ENCODE measurements at places on chromosomes 2 and 18.

- DNase-seq, result no peak
Observed at GRCh38 chr18:65606551-65607130, 144.2 kb upstream of the CDH7 start.

DNA sequence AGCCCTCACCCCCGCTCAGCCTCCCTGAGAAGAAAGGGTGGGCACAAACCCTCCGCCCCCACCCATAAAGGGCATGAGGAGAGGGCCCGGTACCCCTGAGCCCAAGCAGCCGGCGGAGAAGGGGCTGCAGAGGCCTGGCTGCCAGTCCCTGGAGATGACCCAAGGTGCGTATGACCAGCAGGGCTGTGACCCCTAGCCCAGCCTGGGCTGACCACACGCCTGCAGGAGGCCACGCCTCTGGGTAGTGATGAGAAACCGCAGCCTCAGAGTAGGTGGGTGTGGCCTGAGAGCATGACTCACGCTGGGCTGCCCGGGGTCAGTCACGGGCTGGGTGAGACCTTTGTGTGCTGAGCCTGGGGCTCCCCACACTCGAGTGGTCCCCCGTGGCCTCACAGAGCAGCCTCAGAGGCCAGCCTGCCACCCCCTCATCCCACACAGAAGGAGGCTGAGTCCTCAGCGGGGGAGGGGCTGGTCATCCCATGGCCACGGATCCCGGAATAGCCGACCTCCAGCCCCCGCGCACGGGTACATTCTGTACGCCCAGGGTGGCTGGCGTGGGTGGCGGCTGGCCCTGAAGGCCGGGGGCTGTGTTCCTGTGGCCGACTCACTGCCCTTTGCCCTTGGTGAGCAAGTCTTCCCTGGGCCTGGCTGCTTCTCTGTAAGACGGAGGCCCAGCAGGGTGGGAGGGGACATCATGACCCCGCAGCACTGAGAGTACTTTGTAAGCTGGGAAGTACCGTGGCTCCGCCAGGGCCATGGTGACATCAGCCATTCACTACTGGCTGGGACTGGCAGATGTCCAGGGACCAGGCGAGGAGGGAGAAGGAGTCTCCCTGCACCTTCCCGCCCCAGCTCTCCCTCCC lies 110.8 kb upstream of the OTOS start:
- DNase-seq, result peak; percentile 82

GRCh38 chr2:170170281-170171040 lies 7.5 kb upstream of the MYO3B start:
- no peak for DNase-seq

DNA sequence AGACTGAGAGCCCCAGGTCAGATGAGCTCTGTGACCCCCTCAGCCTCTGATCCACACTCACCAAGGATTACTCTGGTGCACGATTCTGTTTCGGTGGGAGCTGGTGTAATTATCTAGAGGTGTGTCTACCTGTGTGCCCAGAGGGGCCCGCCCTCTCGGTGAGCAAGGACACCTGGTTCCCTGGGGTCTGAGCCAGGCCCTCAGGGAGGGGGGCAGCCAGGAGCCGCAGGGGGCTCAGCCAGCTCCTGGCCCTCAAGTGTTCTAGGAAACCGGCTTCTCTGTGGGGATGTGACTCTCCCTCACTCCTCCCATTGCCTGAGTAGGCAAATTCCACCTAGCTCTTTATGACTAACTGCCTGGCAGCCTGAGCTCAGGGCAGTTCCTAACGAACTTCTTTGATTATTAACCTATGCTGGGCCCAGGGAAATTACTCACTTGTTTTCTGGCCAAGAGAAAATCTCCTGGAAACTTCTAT lies 17.4 kb downstream of the AGAP1 start:
- peak; percentile 88 for DNase-seq

DNA sequence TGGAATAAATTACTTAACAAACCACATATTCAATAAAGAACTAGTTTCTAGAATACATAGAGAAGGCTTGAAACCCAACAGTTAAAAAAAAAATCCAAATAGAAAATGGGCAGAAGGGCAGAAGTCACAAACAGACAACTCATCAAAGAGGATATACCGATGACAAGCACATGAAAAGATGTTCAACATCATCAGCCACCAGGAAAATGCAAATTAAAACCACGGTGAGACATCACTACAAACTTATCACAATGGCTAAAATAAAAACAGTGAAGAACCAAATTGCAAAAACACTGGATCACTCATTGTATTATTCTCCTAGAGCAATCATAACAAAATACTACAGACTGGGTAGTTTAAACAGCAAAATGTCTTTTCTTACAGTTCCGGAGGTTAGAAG lies 14.5 kb downstream of the SESTD1 start:
- DNase-seq, result no peak

DNA sequence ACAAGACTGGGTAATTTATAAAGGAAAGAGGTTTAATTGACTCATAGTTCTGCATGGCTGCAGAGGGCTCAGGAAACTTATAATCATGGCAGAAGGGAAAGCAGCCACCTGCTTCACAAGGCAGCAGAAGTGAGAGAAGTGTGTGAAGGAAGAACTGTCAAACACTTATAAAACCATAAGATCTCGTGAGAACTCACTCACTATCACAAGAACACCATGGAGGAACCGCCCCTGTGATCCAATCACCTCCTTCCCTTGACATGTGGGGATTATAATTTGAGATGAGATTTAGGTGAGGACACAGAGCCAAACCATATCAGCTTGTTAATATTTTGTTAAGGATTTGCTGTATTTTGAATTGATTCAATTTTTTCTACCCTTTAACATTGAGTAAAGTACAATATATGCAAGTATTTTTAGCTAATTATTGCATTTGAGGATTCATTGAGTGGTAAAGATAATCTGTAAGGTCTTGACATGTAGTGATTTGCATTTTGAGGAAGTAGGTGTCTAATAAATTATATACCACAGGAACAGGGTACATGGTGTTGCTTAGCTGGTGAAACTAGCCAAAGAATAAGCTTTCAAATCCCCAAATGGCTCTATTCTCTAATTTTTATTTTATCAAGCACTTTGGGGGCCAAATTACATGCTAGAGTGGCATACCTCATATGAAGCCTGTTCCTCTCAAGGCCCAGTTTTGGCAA lies 3.9 kb upstream of the C2orf69 start:
- no peak for DNase-seq

- DNase-seq, result no peak
Observed at GRCh38 chr2:22175003-22175402, 1051.2 kb downstream of the TDRD15 start.

GRCh38 chr2:50624506-50624905 lies 407.4 kb downstream of the NRXN1 start:
- no peak for DNase-seq

GRCh38 chr2:109457794-109458193 lies 156.0 kb downstream of the SEPTIN10 start:
- no peak for DNase-seq

GRCh38 chr2:30780776-30781330 lies 26.4 kb downstream of the CAPN13 start:
- no peak for DNase-seq

DNA sequence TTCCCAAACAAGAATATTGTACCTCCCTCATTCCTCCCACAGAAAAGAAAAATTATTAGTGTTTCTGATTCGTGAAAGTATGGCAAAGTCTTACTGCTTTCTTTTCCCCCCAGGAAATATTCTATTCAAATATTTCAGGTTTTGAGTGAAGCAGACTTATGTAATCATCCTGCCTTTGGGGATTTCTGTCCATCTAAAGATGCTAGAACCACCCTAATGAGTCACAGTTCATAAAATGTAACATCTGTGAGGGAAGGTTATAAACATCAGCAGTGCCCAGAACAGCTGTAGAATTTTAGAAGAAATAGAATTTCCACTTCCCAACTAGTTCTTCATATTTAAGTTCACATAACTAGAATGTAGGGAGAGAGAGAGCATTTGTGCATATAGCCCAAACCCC lies 39.0 kb downstream of the EEF1B2 start:
- DNase-seq, result peak; percentile 85

DNA sequence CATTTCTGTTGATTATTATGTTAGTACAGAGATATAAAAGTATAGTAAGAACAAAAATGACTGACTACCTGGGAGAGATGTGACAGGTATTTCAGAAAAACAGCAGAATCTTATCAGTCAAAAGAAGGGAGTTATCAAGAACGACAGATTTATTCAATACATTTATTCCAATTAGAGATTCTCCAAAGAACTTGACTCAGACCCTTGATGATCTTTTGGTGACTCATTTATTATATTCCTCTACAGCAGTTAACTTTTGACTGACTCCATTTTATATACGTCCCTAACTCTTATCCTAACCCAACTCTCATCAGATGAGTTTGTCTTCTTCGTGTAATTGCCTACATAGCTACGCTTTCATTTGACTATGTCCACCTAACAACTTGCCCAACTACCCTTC lies 91.1 kb downstream of the C2orf74 start:
- DNase-seq, result no peak

- no peak for DNase-seq
Observed at GRCh38 chr2:129772190-129772579, 207.3 kb upstream of the RAB6C start.

- peak; percentile 66 for DNase-seq
Observed at GRCh38 chr18:48915626-48916425, 34.9 kb downstream of the SMAD7 start.

DNA sequence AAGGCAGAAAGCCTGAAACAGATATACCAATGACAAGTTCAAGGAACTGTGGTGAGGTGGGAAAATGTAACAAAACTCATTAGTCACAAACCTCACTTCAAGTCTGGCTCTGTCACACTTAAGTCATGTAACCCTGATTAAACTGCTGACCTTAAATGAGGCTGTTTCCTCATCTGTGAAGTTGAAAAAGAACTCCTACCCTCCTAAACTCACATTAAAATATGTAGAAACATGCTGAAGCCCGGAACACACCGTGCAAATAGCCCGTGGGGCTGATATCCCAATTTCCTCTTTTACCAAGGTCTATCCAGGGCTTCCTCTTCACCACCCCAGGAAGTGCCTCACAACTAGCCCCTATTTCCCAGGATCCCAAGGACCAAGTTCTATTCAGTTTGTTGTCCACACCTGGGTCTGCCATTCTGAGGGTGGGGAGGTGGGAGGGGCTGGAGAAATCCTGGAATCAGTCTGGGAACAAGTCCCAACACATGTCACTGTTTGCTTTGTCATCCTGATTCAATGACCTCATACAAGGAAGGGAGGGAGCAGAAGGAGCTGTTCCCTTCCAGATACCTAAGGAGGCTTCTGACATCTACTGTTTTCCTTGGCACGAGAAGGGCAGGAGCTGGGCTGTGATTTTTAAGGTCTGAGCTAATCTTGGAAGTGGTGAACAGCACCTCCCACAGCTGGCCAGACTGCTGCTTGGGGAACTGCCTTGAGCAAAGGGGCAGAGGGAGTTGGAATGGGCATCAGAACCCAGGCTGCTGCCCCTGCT lies 42.3 kb downstream of the SLC4A1AP start:
- peak; percentile 99 for DNase-seq

GRCh38 chr2:132270981-132271546 lies 109.3 kb upstream of the ANKRD30BL start:
- no peak for DNase-seq

GRCh38 chr18:55422456-55423180 lies 165.4 kb downstream of the TCF4 start:
- DNase-seq, result peak; percentile 73

DNA sequence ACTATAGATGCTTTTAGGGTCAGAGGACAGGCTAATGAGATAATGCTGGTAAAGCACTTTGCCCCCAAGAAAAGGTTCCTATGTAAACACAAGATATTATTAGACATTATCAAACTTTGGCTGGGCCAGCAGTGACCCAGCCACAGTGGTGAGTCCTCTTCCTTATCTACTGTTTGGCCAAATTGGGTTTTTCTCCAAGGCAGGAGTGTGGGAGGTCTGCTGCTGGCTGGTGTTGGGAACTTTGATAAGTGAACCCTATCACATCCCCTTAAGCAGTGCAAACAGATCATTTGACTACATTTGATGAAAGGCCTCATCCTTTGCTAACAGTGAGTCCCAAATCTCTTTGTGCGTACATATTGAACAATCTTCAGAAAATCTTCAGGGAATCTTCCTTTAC lies 16.2 kb downstream of the FZD7 start:
- DNase-seq, result no peak

DNA sequence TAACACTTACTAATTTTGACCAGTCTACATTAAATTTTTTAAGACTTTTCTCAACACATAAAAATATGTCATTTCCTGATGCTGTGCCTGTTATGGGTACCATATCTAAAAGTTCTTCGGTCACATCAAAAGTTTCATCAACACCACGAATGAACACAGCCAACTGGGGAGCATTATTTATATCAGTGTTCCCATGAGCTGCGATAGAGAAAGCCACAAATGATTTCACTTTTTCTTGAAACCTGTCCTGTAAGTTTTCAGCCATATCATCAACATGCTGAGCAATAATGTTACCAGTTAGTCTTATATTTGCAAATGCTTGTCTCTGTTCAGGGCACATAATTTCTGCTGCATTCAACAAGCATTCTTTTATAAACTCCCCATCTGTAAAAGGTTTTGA lies 30.4 kb upstream of the NCL start:
- no peak for DNase-seq

- no peak for DNase-seq
Observed at GRCh38 chr2:38722271-38723061, 28.7 kb downstream of the SRSF7 start.

DNA sequence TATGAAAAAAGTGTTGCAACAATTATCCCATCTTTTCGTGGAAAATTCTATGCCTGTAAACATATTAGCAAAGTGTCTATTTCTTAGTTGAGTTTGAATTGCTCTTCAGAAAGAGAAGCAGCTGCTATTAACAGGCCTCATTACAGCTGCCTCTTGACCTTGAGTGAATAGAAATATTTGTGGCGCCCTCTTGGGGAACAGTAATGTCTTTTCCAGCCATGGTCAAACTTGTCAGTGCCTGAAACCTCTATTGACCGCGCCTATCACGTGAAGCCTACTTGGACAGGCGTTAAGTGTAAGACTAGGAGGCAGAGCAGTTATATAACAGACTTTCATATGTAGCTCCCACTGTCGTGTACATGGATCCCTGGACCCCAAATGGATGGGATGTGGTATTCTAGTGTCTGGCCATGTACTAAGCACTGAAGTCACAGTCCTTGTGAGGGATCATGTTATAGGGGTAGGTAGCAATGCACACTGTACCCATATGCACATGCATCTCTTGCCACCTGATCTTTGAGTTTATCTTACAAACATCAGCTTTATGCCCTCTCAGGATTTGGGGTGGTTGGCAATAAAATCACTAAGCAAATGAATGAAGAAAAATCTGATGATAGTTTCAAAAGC lies 245.0 kb downstream of the PTGR3 start:
- DNase-seq, result peak; percentile 67

GRCh38 chr2:60152226-60152833 lies 401.1 kb downstream of the BCL11A start:
- peak; percentile 3 for DNase-seq

GRCh38 chr2:197216361-197216979 lies 94.1 kb downstream of the ANKRD44 start:
- no peak for DNase-seq

- no peak for DNase-seq
Observed at GRCh38 chr2:38037325-38037724, 38.6 kb downstream of the CYP1B1 start.

DNA sequence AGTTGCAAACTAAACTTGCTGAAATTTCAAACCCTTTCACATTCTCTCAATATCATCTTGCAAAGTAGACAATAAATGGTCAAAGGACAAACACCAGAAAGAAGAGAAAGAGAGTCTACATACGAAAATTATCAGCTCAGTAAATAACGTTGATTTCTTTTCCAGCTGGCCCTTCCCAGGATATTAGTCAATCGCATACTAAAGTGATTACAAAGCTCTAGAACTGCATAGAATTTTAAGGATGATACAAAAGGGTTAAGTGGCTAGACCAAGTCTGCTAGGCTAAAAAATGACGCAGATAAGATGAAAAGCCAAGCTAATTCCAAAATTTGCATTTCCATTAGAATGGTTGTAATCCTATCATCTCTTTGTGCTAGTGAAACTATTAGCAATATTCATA lies 405.7 kb downstream of the FBXO15 start:
- peak; percentile 53 for DNase-seq
